ENCODE measurements at places on chromosomes 5 and 9. TPM values are rescaled to one million over a fixed set of nuclear protein-coding genes. Genes with fewer than 3 reads are reported as not detected.

CKS2 gene
- 354 TPM for total RNA-seq

GZMA gene
- not detected for total RNA-seq

PCDHGA5 gene
- 0.14 TPM for total RNA-seq

LCN15 gene
- not detected for total RNA-seq

LCN12 gene
- 1.3 TPM for total RNA-seq

ASPN gene
- total RNA-seq: not detected

C5orf24 gene
- 18.2 TPM for total RNA-seq

PCDHGB3 gene
- total RNA-seq: 0.18 TPM

DRD1 gene
- total RNA-seq: 0.08 TPM

INSL4 gene
- total RNA-seq: 15.8 TPM

RLN2 gene
- 0.52 TPM for total RNA-seq

KIAA0825 gene
- 0.29 TPM for total RNA-seq

PCDHGB4 gene
- total RNA-seq: 0.97 TPM

RNF130 gene
- total RNA-seq: 38.2 TPM

IFNB1 gene
- not detected for total RNA-seq

CAMLG gene
- total RNA-seq: 29.6 TPM

QRFP gene
- not detected for total RNA-seq

WDR36 gene
- 17.4 TPM for total RNA-seq

NIM1K gene
- 0.50 TPM for total RNA-seq

SHISAL2B gene
- not detected for total RNA-seq

C5 gene
- 12.4 TPM for total RNA-seq

B4GALT1 gene
- total RNA-seq: 196 TPM

ATP10B gene
- total RNA-seq: not detected

FYB1 gene
- total RNA-seq: 14.4 TPM

DAPK1 gene
- total RNA-seq: 20.1 TPM

SPRY4 gene
- 8.4 TPM for total RNA-seq

BHMT gene
- not detected for total RNA-seq

TPRN gene
- 10.8 TPM for total RNA-seq

Measured in A549 treated with Mapracorat at 1 μM for 4 hours (cell line).